ENCODE measurements at places on chromosomes 4 and X. TPM values are rescaled to one million over a fixed set of nuclear protein-coding genes. Genes with fewer than 3 reads are reported as not detected.
A peak's percentile ranks its signal among the peaks of the same experiment; 100 is the strongest.

The NAA15 gene
- total RNA-seq = 35.3 TPM

DNA sequence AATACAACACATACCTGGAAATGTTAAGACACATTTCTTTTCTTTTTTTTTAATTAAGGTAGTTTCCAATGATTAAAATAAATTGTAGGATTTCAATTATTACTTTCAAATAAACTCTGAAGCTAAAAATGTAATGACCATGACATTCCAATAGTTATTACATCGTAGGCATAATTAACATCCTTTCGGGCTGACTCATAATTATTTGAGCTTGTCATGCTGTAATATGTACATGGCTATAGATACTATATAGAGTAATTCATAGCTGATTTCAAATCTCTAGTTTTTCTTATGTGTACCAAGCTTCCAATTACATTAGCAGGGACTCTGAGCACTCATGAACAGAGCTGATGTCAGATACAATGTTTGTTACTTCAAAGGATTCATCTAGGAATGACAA lies 125.7 kb upstream of the GABRG1 start:
- DNase-seq = no peak

- no peak for DNase-seq
These were observed 39.3 kb downstream of the RAB33B start for GRCh38 chr4:139493176-139493575.

GRCh38 chr4:36358173-36358572 lies 76.8 kb downstream of the DTHD1 start:
- DNase-seq = no peak

GRCh38 chr4:66681962-66682361 lies 863.3 kb downstream of the CENPC start:
- DNase-seq = no peak

The VCX2 gene
- total RNA-seq = not detected

The ATP10D gene
- total RNA-seq = 49.0 TPM

GRCh38 chr4:152304220-152304619 lies 231.7 kb downstream of the FBXW7 start:
- no peak for DNase-seq

- DNase-seq = no peak
These were observed 249.6 kb downstream of the OPHN1 start for GRCh38 chrX:68183612-68184214.

DNA sequence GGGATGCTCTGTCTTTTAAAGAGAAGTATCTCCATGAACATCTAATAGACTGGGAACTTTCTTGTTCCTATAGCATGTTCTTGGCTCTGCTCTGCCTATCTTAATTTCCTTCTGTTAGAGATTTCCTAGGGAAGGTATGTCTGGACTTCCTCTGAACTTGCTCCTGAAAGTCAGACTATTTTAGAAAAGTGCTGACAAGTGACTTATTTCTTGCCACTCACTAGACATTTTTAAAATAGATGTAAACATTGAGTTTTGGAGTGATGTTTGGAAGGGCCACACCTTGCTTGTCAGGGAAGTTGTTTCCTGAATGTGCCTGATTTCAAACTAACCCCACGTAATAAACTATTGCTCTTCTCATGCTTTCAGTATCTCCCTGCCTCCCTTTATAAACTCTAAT lies 62.4 kb upstream of the ATP8A1 start:
- DNase-seq = no peak

The AREG gene
- not detected for total RNA-seq

DNA sequence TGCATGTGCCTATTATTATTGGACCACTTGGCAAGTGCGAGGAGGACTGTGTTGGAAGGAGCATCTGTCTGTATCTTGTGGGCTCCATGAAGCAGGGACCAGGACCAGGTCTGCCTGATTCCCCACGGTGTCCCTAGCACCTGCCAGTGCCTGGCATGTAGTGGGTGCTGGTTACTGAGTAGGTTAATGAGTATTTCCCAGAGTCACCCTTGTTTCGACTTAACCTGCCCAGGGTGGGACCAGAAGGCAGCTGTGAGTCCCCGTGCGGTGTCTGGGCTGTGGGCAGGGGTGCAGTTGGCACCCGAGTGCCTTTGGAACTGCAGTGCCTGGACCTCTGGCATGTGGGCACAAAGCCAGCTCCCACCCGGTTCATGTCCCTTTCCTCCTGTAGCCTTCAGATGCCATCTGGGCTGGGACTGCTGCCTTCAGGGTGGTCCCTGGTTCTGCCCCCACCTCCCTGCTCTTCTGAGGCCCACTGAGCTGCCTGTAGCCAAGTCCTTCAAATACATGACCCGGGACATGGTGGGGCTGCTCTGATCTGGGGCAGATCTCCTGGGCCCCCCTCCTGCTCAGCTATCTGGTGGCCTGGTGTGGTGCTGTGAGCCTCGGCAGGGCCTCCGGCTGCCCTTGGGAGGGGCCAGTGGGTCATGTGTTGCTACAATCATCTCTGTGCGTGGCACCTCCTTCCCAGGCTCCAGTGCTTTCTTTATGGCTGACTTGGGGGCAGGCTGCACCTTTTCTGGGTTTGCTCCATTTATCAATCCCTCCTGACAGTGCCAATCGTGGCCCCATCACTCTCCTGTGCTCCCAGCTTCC lies 53.0 kb upstream of the SORCS2 start:
- peak; percentile 67 for DNase-seq

DNA sequence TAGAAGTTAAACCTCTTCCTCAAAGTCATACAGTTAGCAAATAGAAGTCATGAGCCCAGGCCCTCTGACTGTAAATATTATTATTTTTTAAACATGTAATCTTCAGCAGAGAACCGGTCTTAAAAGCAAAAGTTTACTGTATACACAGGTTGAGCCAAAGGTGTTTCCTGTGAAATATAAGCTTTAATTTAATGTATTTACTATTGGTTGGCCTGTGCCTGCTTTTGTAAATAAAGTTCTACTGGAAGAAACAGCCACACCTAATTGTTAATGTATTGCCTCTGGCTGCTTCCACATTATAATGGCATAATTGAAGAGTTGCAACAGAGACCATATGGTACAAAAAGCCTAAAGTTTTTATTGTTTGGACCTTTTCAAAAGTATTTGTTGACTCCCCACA lies 61.0 kb upstream of the PRDM8 start:
- DNase-seq = no peak

The GAGE10 gene
- not detected for total RNA-seq

GRCh38 chr4:15875663-15876460 lies 62.7 kb downstream of the FGFBP1 start:
- no peak for DNase-seq

- no peak for DNase-seq
These were observed 18.8 kb upstream of the TADA2B start for GRCh38 chr4:7024336-7024890.

GRCh38 chr4:181579486-181579885 lies 663.7 kb upstream of the TENM3 start:
- no peak for DNase-seq

GRCh38 chr4:66123190-66123589 lies 452.9 kb upstream of the EPHA5 start:
- no peak for DNase-seq

The GPR82 gene
- total RNA-seq = not detected

DNA sequence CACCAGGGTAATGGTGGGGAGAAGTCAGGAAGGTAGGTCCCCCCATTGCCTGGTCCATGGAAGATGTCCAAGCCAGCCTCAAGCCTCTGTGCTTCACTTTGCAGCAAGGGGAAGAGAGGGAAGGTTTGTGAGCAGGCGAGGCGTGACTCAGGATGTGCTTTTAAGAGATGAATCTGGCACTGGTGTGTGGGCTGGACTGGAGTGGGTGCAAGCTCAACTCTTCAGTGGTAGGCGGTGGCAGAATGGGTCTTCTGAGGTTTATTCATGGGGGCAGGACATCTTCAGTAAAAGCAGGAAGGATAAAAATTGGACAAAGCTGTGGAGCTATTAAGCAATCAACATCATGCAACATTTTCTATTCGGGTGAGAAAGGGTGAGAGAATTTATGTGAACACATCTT lies 19.4 kb downstream of the GPM6B start:
- no peak for DNase-seq

The BRS3 gene
- not detected for total RNA-seq

GRCh38 chrX:118795528-118796280 lies 27.9 kb upstream of the ZCCHC12 start:
- no peak for DNase-seq

DNA sequence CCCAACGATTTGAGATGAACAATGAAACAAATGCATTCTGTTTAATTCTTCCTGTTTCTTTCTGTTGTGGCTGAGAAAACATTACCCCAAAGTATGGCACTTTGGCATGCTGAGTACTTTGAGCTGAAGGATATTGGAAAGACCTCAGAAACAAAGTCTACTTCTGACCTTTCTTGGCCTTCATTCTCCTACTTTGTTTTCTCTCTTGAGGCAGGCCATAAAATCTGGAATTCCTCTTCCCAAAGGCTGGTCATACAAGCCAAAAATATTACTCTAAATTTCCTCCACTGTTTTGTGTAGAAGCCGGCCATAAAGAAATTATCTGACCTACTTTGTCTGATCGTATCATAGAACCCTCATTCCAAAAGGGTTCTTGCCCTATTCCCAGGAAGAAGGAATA lies 1048.2 kb downstream of the TECRL start:
- DNase-seq = no peak

The GLUD2 gene
- total RNA-seq = 0.42 TPM

The NSG1 gene
- not detected for total RNA-seq

DNA sequence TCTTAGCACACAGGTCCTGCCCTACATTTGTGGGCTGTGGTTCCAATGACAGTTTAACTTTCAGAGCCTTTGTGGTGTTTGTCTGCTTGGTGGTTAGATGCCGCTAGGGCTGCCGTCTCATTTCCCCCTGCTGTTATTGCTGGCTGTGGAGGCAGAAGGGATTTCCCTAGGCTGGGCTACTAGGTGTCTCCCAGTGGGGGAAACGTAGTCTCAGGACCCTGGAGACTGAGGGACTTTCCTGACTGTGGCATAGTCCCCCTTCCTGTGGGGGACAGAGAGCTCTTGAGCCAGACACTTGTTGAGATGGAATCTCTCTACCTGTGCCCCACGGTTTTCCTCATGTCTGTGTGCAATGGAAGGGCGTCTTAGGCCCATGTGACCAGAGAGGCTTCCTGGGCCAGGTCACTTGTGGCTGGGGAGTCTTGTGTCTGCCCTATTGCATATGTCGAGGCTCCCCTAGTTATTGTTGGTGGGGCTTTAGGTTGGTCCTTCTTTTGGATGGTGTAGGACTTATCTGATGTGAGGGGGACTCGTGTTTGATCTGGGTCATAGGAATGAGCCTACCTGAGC lies 68.2 kb downstream of the ARHGAP10 start:
- DNase-seq = no peak

The NXF3 gene
- not detected for total RNA-seq

DNA sequence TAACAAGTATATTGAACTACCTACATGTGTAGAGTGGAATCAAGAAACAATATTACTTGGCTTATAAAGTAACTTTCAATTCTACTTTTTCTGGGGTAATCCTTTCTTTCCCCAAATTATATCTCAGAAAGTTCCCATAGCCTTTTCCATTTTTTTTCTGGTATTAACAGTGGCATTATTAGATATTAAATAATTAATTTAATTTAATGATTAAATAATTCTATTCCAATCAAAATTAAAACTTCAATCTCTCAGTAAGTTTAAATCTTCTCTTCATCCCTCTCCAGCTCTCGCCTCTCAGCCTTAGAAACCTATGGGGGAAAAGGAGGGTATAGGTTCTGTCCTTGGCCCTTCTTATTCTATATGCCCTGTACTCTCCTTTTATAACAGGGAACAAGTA lies 262.4 kb downstream of the INPP4B start:
- DNase-seq = no peak

DNA sequence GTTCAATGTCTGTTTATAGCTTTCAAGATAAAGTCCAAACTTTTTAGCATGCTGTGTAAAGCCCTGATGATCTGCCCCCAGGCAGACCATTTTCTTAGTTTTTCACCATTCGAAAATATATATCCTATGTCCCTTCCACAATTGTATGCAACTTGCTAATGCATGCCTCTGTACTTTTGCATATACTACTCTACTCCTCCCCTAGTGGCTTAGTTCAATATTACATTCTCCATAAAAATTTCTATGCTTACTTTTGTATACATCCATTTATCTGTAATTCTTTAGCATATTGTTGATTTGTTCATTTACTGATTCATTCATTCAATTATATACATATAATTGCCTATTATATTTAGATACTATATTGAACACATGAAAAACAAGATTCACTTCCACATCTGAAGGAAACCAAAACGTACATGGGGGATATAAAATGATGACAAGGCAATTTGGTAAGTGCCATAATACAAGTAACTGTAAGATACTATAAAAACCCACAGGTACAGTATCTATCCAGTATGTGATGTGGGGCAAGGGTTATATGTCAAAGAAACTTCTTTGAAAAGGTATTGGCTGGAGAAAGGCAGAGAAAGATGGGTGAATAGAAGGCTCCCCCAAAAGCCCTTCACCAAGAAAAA lies 902.5 kb downstream of the FAM133A start:
- DNase-seq = no peak

GRCh38 chr4:968621-969394 lies 4.6 kb downstream of the DGKQ start:
- DNase-seq = no peak

DNA sequence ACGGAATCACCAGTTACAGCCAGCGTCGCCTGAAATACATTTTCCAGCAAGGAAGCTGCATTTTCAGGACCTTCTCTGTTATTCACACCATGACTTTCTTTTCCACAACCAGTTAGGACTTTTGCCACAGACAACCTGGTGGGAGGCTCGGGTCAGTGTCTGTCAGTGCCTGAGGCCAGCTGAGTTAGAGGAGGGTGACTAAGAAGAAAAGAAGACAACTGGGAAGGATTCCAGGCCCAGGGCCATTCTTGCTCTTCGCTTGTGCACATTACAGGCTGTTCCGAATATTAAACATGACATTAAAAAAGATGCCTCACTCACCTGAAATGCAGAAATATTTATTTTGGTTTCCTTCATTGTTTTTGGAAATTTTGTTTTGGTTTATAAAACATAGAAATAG lies 21.4 kb upstream of the CENPU start:
- DNase-seq = no peak

The ZCCHC18 gene
- 6.8 TPM for total RNA-seq

- no peak for DNase-seq
These were observed 20.5 kb upstream of the TRIM61 start for GRCh38 chr4:164997941-164998340.

DNA sequence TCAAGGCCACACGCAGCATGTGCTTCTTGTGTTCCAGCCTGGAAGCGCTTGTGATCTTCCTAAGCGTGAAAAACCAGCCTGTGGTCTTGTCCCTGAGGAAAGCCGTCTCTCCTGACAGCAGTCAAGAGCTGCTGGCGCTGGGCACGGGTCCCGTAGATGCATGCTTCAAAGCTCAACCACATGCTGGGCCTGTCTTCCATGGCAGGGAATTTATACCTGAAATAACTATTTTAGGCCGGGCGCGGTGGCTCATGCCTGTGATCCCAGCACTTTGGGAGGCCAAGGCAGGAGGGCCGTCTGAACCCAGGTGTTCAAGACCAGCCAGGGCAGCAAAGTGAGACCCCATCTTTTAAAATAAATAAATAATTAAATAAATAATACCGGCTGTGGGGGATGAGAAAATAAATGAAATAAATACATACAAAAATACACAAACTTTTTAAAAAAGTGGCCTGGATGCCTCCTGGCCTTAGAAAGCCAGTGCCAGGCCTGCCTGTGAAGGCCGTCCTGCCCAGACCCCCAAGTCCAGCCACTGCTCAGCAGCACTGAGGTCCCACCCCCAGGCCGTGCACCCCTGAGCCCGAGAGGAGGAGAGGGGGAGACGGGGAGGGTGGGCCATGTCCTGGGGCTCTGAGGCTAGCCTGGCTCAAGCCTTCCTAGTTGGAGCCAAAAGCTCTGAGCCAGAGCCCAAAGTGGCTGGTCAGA lies 10.4 kb downstream of the LRPAP1 start:
- DNase-seq = peak; percentile 52

- no peak for DNase-seq
These were observed 31.3 kb downstream of the CD38 start for GRCh38 chr4:15809466-15809865.

Data from chondrocyte (in vitro differentiated cells).